ENCODE measurements at places on chromosomes 4 and X. TPM values are rescaled to one million over a fixed set of nuclear protein-coding genes. Genes with fewer than 3 reads are reported as not detected.

Gene MOB1B
- 19.9 TPM for total RNA-seq

Gene GPR34
- total RNA-seq: not detected

Gene FAM9B
- not detected for total RNA-seq

Gene ELK1
- total RNA-seq: 17.6 TPM

Gene CYBB
- total RNA-seq: not detected

Gene TAB3
- 17.4 TPM for total RNA-seq

Gene GPRASP1
- total RNA-seq: 5.0 TPM

Gene ADAM29
- not detected for total RNA-seq

Gene SOWAHD
- total RNA-seq: 0.32 TPM

Gene CDKL2
- total RNA-seq: 2.5 TPM

Gene IQCM
- total RNA-seq: 0.11 TPM

Gene PAGE1
- total RNA-seq: not detected

Gene NSD2
- total RNA-seq: 70.0 TPM

Gene MAGEB10
- total RNA-seq: not detected

Gene TMEM35A
- 0.52 TPM for total RNA-seq

Gene TKTL1
- total RNA-seq: not detected

Gene GPRIN3
- total RNA-seq: 0.22 TPM

Gene GAGE1
- total RNA-seq: not detected

Gene LINC00632
- 15.2 TPM for total RNA-seq

Gene PDE6B
- 0.43 TPM for total RNA-seq

Gene SHOX
- total RNA-seq: 2.2 TPM

Gene SLC6A8
- total RNA-seq: 22.5 TPM

Gene ARX
- total RNA-seq: not detected

Gene GLRA2
- total RNA-seq: not detected

Gene CDKN2AIP
- total RNA-seq: 16.9 TPM

Gene SPINK2
- total RNA-seq: not detected

Gene SASH3
- not detected for total RNA-seq

All from articular chondrocyte of knee joint (primary cell).